ENCODE measurements at places on chromosomes 3 and 15.

DNA sequence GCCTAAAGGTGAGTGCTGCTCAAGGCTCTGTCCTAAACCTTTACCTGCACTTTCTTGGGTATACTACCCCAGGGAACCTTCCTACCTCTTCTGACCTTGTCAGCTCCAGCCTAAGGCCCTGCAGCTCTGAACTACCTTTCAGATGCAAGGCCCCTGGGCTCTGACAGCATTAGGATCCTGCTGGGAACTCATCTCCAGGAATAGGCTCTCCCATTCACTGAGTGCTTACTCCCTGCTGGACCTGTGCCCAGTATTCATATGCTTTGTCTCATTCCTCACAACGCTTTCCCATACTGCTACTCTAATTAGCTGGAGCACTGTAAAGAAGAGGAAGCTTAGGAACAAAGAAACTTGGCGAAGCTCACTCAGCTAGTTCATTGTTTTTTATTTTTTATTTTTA is 53.8 kb upstream of the RAB6B start:
- peak; percentile 22 for DNase-seq

DNA sequence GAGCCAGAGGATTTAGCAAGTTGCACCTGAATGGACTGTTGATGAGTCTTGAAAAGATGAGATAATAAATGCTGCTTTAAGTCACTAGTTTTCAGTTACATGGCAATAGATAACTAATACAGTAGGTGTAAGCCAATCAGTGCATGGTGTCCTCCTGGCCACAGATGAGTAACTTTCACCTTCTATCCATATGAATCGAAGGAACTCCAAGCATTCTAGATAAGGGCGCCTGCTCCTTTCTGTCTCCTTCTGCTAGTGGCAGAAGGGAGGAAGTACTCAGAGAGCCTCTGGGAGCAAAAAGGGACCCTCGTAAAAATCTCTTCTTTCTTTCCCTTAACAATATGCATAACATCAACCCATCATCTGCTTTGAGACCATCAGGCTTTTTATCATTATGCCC is 37.3 kb downstream of the TM6SF1 start:
- DNase-seq, result no peak

DNA sequence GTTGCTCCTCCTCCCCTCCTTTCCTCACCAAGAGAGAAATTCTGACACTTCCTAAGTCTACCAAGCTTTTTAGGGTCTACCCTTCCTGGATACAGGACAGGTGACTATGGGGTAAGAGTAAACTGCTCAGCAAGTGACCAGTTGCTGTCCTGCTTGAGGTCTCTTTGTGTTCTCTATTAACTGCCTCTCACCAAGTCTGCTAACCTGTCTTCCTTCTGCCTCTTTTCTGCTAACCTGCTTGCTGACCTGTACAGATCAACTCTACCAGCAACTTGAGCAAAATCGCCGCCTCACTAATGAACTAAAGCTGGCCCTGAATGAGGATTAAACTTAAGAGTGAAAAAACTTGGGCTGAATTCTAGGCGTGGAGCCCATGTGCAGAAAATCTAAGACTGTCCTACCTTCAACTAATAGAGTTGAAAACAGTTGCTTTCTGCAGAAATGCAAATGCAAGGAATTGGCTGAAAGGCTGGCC is 27.1 kb downstream of the TPM1 start:
- no peak for DNase-seq

DNA sequence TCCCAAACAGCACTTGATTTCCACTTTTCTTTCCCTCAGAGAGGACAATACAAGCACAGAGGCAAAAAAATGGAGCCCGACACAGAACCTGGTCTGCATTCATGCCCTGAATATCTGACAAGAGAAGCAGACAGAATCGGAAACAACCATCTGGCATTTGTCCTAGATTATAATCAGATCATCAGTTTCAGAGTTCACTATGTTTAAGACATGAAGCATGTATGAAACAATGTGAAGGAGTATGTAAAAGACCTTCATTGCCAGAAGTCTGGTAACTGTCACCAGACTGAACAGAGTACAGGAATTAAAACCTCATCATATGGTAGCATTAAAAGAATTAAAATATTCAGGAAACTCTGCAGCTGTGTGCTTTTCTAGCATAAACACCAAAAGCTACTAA is 65.0 kb downstream of the SETD2 start:
- no peak for DNase-seq

GRCh38 chr3:126753191-126754160 is 49.4 kb downstream of the CHCHD6 start:
- peak; percentile 95 for DNase-seq

GRCh38 chr3:146246526-146246925 is 4.4 kb downstream of the PLSCR4 start:
- DNase-seq, result no peak

DNA sequence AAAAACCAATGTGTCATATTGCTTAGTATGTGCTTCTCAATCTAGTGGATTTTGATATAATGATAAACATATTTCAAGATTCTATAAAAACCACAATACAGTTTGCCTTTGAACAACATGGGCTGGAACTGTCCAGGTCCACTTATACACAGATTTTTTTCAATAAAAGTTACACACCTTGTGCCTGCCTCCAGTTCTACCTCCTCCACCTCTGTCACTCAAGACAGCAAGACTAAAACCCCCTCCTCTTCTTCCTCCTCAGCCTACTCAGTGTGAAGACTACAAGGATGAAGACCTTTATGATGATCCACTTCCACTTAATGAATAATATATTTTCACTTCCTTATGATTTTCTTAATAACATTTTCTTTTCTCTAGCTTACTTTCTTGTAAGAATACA is 5.7 kb downstream of the SETD2 start:
- DNase-seq, result no peak

GRCh38 chr15:60070838-60071493 is 66.9 kb downstream of the FOXB1 start:
- DNase-seq, result no peak

DNA sequence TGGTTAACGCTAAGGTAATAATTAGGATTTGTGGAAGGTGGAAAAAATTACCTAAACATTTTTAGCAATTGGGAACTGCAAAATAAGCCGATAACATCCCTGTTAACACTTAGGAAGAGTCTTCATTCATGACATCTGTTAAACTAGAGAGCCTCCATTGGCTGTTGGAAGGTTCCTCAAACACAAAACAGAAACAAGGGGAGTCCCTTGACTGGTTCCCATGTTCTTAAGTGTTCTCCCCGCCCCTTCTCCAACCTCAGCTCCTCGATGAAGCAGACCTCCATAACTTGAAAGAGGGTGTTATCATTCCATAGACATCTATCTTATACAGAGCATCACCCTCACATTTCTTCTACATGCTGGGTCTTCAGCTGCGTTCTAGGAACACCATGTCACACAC is 2.5 kb downstream of the SLC22A13 start:
- no peak for DNase-seq

DNA sequence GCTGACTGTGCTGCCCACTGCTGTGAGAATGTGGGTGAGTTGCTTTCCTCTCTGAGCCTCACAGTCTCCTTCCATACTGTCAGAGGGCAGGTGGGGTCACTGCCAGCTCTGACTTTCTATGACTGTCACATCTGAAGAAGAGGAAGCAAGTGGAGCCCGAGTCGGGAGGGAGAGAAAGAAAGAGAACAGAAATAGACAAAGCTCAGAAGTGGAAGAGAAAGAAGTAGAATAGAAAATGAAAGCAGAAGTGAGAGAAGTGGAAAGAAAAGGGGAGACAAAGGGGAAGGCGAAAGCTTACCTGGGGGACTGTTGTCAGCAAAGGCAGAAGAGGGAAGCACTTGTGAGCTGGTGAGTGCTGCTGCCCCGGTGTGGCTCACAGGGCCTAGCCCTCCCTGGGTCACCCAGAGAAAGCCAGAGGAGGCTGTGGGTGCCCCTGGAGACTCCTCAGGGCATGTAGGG is 57.9 kb downstream of the EPHB1 start:
- DNase-seq, result no peak

DNA sequence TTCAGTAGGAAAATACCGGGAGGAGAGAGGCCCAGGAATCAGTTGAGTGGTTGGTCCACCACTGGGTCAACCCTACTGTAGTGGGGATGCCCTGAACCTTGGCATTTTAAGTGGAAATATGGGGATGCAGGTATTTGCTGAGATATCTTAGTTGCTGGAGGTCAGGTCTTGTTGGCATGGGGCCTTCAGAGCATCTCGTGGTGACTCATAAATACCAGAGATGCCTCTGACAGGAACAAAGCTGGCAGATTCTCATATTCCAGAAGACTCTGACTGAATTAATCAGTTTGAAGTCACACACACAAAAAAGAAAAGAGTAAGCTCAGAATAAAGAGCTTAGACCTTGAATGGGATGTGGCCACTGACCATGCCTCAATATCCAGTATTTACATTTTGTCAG is 91.6 kb downstream of the CACNA2D3 start:
- no peak for DNase-seq
